Fibroblast of the conjunctiva (primary cell): ENCODE measurements at places on chromosomes 16 and 17.

DNA sequence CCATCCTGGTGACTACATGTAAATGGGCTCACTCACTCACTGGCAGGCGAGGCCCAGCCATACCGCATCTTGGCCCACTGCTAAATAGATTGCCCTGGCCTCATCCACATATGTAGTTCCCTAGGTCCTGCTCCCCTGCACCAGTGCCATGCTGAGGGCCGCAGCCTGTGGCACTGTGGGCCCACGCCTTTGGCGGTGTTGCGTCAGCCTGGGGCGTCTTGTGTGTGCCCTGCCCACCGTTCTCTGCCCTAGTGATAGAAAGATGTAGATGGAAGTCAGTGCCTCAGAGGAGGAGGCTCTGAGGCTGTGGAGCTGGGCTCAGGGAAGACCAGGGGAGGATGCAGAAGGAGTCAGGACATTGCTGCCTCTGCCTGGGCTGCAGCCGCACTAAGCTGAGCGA is 18.9 kb downstream of the C17orf75 start:
- DNase-seq, result no peak

- no peak for DNase-seq
These were observed 10.0 kb upstream of the BHLHA9 start for GRCh38 chr17:1260086-1260769.

DNA sequence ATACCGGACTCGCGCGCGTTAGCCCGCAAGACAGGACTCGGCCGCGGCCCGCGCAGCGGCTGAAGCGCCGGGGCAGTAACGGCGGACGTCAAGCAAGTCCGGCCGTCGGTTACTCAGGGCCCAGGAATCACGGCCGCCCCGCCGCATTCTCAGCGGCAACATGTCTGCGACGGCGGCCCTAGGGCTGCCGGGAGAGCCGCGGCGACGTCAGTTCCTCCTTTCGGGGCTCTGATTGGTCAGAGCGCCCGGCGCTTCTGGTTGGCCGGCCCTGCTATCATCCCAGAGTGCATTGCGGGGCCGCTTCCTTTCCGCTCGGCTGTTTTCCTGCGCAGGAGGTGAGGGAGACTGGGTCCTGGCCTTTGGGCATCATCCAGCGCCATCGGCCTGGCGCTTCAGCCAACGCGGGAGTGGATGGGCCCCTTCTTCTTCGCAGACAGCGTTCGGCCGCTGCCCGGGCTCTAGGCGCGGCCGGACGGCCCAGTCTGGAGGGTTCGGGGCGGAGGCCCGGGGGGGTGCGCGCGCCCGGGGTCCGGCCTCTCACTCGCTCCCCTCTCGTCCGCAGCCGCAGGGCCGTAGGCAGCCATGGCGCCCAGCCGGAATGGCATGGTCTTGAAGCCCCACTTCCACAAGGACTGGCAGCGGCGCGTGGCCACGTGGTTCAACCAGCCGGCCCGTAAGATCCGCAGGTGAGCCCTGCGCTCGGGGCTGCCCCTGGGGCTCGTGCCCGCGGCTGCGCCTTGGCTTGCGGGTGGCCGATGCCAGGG is at the start of gene RPL13:
TSS of gene RPL13 (plus strand) at position 305 of the 764 bp plus-strand sequence. CDS start at position 583, 278 bp downstream.
- peak; percentile 90 for DNase-seq

GRCh38 chr16:53052519-53053501 is at the start of gene CHD9NB:
TSS of gene CHD9NB (minus strand) at chr16:53052897. CDS start at chr16:53044158, 8,739 bp downstream.
- DNase-seq, result peak; percentile 84

DNA sequence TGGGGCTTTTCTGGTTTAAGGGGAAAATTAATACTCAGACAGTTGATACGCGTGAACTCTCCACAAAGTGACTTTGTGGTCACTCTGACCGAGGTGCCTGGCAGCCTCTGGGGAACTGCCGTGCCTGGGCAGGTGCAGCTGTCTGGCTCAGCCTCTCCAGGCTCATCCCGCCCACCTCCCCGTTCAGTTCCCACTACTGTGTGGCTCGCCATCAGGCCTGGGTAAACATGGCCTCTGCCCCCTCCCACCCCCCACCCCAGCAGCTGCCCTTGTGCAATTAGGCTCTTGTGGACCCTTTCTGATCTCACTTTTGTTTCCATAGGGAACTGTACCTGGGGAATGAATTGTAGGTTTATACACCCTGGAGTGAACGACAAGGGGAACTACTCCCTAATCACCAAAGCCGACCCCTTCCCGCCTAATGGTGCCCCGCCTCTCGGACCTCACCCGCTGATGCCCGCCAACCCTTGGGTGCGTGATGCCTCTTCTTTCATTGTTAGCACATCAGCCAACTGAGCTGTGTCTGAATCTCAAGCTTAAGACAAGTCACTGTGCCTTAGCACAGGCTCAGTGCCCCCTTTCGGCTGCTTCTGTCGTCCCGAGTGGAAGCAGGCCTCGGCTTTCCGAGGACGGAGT is 27.8 kb downstream of the ZC3H18 start:
- DNase-seq, result no peak
